ENCODE measurements at places on chromosomes 4 and X. TPM values are rescaled to one million over a fixed set of nuclear protein-coding genes. Genes with fewer than 3 reads are reported as not detected.

GUF1 gene
- total RNA-seq, result 19.6 TPM

DMRTC1B gene
- total RNA-seq, result not detected

ADH7 gene
- total RNA-seq, result 9.9 TPM

YTHDC1 gene
- 497 TPM for total RNA-seq

KDM6A gene
- 17.0 TPM for total RNA-seq
